Activated naive CD4-positive, alpha-beta T cell treated with anti-CD3 and anti-CD28 coated beads for 36 hours (primary cell): ENCODE measurements at places on chromosomes 5 and 9. TPM values are rescaled to one million over a fixed set of nuclear protein-coding genes. Genes with fewer than 3 reads are reported as not detected.

GRCh38 chr9:90629354-90629753, 13.3 kb downstream of the DIRAS2 start:
- DNase-seq, result no peak

DNA sequence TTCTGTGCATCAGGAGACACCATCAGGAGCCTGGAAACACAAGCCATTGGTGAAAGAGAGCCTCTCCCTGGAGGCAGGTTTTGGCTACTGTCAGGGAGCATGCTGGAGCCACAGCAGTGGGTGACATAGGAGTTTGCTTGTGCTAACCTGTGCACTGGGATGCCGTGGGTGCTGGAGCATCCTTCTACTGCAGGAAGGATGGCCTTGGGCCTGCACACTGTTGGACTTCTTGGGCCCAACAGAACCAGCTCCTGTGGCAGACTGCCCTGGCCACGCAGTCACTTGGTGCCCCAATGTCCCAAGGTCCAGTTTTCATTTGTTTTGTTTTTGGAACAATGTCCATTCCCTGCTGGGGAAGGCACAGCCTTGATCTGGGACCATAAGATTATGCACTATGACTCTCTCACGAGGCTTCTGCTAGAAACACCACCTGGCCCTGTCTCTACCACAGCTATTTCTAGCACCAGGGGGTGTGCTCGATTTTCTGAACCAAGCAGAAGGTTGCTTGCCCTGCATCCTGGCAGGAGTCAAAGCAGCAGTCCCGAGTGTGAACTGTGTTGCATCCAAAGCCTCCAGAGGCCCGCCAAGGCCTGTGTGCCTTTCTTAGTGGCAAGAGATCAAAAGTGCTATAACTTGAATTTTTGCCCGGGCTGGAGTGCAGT, 5.5 kb upstream of the LTC4S start:
- DNase-seq, result no peak

DNA sequence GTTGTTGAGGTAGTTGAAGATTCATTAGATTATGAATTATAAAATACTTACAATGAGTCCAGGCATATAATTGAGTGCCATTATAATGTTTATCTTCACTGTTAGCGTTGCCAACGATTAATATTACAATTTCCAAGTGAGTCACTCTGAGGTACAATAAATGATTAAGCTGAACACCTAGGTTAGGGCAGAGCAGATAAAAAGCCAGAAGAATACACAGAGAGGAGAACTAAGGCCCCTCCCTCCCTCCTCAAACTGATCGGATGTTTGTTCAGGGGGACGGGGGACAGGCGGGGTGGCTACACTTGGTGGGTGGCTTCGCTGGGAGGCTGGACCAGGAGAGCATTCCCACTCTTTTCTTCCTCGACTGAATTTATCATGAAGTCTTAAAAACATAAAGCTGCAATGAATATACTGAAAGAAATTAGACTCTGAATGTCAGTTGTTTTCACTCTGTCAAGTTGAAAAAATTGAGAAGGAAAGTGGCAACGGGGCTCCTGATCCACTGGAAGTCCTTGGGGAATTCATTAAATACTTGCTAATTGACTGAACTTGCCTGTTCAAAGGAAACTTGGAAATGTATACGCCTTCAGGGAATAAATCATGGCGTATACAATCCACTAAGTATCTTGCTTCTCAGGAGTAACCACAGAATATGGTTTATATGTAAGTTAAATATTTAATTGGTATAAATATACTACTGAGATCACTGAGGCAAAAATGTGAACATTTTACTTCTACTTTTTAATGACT, 198.1 kb downstream of the TSSK1B start:
- no peak for DNase-seq

GRCh38 chr5:160287378-160288051, 24.8 kb downstream of the CCNJL start:
- DNase-seq, result no peak

The OLFM1 gene
- not detected for total RNA-seq

The PCSK5 gene
- 5.7 TPM for total RNA-seq

DNA sequence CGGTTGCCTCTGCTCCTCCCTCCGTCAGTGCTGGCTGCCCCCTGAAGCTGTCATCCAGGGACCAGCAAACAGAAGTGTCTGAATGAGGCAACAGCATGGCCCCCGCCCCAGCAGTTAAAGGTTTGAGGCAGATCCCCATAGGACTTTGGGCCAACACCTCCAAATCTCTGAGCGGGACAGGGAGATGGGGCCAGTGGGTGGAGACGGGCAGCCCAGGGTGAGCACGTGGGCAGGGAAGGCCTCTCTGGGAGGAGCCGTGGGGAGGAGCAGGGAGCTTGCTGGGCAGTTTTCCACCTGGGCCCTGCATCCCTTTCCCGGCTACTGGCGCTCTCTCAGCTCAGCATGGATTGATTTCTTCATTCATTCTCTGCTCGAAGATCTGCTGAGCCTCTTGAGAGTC, 39.1 kb upstream of the NOTCH1 start:
- DNase-seq, result no peak

The SLC24A2 gene
- not detected for total RNA-seq

DNA sequence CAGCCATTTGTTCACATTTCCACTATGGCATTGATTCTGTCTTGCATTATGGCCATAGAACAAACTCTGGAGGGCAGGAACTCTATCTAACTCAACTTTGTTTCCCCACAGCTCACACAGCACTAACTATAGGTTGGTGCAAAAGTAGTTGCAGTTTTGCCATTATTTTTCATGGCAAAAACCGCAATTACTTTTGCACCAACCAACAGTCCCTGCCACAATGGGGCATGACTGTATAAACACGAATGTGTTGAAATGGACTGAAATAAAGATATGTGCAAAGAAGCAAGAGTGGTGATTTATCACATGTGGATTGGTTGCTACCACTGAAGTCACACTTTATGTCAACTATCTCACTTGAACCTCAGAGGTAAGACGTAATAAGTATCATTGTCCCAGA, 338.7 kb downstream of the NTRK2 start:
- no peak for DNase-seq

The BTNL3 gene
- total RNA-seq, result not detected

GRCh38 chr5:31987985-31988710, 186.0 kb downstream of the GOLPH3 start:
- no peak for DNase-seq

- DNase-seq, result no peak
Measured at GRCh38 chr9:91825422-91825821, 124.6 kb downstream of the ROR2 start.

GRCh38 chr5:5738797-5739489, 316.5 kb downstream of the ICE1 start:
- no peak for DNase-seq

The CTNND2 gene
- total RNA-seq, result not detected

DNA sequence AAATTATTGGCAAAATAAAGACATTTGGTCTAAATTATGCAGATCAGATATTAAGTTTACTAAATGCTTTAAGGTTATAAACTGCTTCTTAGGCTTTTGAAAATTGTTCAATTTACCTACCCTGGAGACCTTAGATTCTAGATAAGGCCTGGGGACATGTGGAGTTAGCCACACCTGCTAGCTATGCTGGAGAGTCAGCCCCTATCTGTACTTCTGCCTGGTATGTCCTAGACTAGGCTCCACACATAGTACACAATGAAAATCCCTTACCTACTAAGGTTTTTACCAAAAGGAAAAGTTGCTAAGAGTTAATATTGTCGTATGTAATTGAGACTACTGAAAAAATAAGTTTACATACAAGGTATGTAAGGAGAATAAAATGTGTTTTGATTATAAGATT, 49.8 kb upstream of the DMAC1 start:
- DNase-seq, result no peak

The PPP3R2 gene
- total RNA-seq, result not detected

The DPYSL3 gene
- total RNA-seq, result 0.12 TPM

DNA sequence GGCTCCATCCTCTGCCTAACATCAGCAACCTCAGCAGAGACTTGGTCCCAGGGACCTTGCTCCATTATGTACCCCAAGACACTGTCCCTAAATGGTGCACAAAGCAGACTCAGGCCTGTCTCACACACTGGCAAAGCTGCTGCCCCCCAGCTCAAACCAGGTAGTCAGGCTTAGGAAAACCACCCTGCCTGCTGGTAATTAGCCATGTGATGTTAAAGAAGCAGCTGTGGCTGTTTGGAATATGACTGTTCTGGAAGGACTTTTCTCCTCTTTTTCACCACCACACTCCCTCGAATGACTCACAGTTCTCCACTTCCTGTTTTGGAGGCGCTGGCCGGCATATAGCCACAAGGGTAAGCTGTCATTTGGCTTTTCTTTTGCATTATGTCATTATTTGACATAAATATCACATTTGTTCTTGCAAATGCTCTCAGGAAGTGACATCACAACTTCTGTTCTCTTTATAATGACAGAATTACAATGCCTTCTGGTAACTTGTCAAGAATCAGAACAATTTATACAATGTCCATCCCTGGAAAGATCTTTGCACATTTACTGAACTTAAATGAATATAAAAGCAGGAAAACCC, 113.9 kb downstream of the SUSD1 start:
- peak; percentile 64 for DNase-seq

The FAM120AOS gene
- 25.5 TPM for total RNA-seq

The COL27A1 gene
- 7.0 TPM for total RNA-seq

DNA sequence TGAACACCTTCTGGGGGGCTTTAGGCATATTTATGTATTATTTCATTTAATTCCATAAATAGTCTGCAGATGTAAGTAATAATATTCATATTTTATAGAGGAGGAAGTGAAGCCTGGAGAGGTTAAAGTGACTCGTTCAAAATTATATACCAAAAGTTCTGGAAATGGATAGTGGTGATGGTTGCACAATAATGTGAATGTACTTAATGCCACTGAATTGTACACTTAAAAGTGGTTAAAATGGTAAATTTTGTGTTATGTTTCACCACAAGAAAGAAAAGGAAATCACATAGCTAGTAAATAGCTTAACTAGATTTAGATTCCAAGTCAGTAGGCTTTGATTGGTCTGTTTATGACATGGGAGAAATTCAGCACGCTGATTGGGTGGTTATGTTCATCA, 13.0 kb upstream of the TMEFF1 start:
- no peak for DNase-seq

GRCh38 chr9:20557285-20557684, 65.0 kb downstream of the MLLT3 start:
- no peak for DNase-seq

DNA sequence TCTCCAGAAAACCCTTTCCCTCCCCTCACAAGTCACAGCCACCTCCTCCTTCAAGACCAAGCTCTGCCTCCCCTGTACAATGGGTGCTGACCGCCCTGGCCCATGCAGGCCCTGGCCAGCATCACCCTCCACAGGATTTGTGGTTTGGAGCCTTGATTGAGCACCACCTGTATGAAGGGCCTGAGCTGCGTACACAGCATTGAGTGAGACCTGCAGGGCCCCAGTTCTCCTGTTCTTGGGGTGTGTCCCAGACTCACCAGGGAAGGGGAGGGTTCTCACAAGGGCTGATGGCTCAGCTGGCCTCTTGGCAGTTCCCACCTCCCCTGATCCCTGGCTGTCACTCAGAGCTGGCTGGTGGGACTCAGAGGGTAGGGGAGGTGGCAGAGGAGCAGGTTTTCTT, 63.7 kb upstream of the IER5L start:
- no peak for DNase-seq

- no peak for DNase-seq
Measured at GRCh38 chr5:38780945-38781344, 64.9 kb upstream of the OSMR start.

- no peak for DNase-seq
Measured at GRCh38 chr5:170152767-170153166, 47.1 kb downstream of the FOXI1 start.

GRCh38 chr5:53749621-53750020, 189.2 kb downstream of the NDUFS4 start:
- no peak for DNase-seq

DNA sequence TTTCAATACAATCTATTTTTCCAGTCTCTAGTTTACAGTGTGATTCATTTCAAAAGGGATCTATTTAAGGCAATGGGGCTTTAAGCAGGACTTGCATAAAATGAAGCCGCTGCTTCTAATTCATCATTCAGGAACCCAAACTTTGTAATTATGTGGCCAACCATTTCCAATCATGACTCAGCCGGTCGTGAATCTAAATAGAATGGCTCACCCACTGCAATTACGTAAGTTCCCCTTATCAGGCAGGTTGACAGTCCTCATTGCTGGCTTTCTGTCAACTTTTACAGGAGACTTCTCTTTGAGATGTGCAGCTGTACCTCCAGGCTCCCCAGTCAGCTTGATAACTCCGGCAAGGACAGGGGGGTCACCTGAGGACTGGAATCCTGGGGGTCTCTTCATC, 152.8 kb upstream of the DAP start:
- no peak for DNase-seq

The CDKN2B-AS1 gene
- 0.24 TPM for total RNA-seq

The EPB41L4B gene
- 0.24 TPM for total RNA-seq

The HRH2 gene
- total RNA-seq, result 10.0 TPM

GRCh38 chr5:89899559-89899958, 510.0 kb downstream of the CETN3 start:
- no peak for DNase-seq

The CCL27 gene
- total RNA-seq, result not detected

GRCh38 chr5:36177715-36178523, 26.0 kb downstream of the SKP2 start:
- DNase-seq, result no peak

The CYLC2 gene
- not detected for total RNA-seq

DNA sequence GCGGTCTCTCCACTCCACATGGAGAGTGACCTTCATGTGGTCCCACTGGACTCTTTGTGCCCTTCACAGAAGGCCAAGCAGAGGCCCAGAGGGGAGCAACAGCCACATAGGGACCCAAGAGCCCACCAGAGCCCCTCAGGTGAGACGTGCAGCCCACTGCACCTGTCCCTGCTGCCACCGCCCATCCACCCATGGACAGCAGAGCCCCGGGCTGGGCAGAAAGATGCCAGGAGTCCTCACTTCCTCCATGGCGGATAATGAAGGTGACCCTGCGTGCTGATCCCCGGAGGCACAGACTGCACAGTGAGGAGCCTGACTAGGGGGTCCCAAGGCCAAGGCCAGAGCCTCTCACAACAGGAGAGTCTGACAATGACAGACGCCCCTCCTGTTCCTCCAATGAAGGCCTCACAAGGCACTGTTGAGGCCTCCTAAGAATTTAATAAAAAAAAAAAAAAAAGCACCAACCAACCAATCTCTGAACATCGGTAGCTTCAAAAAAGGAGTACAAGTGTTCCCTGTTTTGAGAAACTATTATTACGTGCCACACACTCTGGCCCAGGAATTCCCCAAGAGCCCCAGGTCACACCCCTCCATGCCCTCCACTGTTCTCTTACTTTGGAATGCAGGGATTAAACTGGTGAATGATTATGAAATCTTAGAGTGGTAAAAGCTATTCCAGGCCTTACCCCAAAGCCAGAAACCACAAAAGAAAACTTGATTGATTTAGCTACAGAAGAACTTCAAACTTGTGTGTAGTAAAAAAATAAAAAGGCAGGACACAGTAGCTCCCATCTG, 2.8 kb upstream of the PPP1R26 start:
- no peak for DNase-seq
